H54 (cell line): ENCODE measurements at places on chromosomes 12 and 14.

- DNase-seq, result no peak
These were observed 162.0 kb downstream of the SAMD4A start for GRCh38 chr14:54728700-54729527.

DNA sequence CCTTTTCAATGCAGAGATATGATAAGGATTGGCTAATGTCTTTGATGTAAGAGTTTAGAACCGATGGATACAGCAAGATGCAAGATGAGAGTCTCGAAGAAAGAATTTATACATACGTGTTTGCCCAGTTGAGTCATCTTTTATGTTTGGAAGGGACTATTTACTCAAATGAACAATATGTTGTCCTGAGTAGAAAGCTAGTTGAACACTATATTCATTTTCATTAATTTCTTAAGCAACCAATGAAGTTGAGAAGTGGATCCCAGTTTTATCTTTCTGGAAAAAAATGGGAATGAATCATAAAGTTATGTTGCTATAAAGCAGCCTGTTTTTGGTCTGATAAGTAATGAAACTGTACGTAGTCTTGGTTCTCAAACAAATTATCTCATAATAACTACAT is 1431.7 kb upstream of the FLRT2 start:
- no peak for DNase-seq

DNA sequence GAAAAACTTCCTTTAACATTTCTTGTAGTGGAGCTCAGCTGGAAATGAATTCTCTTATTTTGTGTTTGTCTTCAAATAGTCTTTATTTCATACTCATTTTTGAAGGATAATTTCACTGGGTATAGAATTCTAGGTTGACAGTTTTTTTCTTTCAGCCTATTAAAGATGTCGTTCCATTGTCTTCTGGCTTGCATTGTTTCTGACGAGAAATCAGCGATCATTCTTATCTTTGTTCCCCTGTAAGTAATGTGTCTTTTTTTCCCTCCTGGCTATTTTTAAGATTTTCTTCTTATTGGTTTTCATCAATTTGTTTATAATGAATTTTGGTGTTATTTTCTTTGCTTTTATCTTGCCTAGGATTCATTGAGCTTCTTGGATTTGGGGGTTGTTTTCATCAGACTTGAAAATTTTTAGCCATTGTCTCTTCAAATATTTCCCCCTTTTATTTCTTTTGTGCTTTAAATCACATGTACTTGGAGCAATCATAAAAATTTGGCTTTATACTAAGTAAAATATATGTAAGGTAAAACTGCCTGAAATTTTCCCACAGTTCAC is 89.4 kb downstream of the UNC79 start:
- no peak for DNase-seq

- no peak for DNase-seq
These were observed 13.6 kb downstream of the MDM2 start for GRCh38 chr12:68821357-68822188.

GRCh38 chr12:71661977-71662530 is 1.6 kb downstream of the ZFC3H1 start:
- DNase-seq, result no peak
